ENCODE measurements at places on chromosomes 13 and 19.

GRCh38 chr13:113672002-113672651 lies 5.1 kb downstream of the GRK1 start:
- no peak for DNase-seq

- no peak for DNase-seq
Observed at GRCh38 chr13:73933795-73934194, 200.4 kb downstream of the KLF12 start.

DNA sequence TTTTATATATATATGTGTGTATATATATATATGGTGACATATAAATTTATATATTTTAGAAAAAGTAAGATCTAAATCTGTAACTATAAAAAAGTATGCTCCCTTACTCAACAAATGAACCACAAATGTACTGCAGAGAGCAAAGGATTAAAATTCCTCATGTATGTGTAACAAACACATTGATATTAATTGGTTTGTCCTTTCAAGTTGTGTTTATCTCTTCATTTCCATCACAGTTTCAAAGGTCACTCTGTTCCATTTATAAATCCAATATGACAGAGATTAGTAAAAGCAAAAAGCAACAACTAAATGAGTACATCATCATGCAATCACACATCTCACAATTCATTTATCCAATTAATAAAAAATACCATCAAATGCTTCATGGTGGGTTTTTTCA lies 247.9 kb downstream of the DACH1 start:
- DNase-seq = no peak

- no peak for DNase-seq
Observed at GRCh38 chr13:28539625-28540286, 44.8 kb upstream of the FLT1 start.

DNA sequence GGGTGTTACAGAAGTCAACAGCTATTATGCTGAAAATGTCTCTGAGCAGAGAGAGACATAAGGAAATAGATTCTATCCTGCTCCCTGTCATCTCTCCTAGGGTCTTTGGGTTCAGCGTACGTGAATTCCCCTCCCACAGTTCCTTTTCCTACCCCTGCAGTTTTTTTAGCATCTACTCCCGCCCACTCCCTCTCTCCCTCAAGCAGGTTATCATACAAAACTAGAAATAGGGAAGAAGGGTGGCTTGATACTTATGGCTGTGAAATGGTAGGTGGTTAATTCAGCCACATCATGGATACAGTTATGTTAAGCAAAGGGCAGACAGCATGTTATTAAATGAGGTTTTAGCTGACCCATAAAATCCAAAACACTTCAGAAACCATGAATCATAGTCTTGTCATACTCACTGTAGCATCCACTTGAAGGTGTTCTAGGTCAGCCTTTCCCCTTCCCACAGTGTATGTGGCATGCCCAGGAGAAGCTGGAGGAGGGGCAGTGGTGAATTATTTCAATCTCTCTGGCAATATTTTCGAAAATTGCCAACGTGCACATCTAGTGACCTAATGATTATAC lies 236.8 kb upstream of the SERP2 start:
- DNase-seq = no peak

DNA sequence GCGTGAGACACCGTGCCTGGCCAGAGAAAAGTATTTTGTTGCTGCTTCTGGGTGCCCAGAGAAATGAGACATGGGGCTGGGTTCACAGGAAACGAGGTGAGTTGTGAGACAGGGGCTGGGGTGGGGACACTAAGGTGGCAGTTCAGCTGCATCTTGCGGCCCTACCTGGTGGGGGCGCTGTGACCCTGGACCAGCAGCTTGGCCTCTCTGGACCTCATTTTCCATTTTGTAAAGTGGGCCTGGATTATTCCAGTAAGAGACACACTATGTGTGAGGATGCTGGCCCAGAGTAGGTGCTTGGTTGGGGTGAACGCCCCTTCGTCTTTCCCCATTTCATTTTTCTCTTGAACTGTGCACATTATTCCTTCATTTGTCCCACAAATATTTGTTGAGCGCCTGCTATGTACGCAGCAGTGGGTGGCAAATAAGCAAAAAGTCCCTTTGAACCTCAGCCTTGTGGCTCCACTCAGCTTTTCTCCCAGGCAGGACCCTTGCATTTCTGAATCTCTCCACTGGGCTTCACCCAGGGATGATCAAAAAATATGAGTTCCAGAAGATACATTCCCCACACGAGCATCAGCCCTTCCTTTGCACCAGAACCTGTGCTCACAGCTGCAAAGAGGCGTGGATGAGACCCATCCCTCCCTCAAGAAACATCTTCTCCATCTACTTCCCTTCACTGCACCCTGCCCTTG lies 26.6 kb upstream of the OR10H1 start:
- no peak for DNase-seq

DNA sequence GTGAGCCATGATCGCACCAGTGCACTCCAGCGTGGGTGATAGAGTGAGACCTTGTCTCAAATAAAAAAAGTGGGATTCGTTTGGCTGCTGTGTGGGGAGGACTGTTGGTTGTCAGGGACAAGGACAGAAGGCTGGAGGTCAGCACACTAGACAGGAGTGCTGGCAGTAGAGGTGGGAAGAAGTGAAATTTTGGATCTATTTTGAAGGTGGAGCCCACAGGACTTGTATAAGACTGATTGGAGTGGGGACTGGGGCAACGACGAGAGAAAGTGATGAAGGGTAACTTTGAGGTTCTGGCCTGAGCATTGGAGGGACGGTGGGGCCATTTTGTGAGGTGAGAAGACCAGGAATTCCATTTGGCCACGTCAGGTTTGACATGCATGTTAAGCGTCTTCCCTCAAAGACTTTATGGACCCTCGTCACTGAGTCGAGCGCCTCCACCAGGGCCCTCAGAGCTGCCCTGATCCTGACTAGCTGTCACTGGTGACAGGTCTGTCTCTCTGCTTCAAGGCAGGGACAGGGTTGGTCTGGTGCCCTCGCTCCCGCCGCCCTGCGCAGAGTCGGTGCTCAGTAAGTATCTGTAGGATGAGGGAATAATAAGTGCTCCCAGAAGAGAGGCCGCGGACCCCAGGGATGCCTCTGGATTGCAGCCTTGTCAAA lies 673 bp downstream of the CTU1 start:
- no peak for DNase-seq

DNA sequence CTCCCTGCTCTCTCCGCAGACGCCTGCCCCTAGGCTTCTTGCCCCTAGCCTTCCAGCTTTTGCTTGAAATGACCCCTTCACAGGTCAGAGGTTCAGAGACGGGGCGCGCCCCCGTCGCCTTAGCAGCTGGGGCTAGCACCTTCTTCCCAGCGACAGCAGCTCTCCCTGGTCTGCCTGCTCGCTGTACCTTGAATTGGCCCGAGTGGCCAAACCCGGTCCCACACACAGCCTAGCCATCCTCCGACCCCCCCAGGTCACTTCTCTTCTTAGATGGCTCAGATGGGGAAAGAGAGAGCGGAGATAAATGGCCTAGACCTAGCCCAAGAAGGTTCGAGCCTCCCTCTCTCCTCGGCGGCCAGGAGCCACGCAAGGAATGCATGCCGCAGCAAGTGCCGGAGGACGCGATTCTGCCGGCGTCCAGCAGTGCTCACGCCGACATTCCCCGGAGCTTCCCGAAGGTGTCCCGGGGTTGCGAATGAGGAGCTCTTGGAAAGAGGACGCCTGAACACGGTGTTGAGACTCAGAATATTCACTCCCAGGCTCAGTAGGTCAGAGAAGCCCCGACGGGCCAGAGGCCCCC lies 1.3 kb downstream of the CDX2 start:
- no peak for DNase-seq

- DNase-seq = no peak
Observed at GRCh38 chr13:32228330-32229041, 86.7 kb downstream of the ZAR1L start.

DNA sequence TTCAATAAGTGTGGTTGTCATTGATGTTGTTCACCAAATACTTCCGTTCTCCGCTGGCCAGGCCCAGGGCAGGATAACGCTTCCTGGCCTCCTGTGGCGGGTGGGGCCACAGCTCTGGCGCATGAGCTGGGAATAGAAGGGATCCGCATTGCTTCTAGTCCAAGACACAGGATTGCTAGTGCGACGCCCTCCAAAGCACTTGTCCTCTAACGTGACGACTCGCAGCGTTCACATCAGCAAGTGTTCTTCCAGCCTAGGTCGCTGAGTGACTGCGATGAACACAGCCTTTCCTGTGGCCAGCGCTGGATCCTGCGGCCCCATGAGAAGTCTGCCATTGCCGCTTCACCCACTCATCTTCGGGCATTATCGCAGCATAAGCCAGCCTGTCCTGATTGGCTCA lies 39.4 kb downstream of the VSTM2B start:
- DNase-seq = no peak

GRCh38 chr19:374886-375235 lies 30.3 kb upstream of the MIER2 start:
- no peak for DNase-seq

GRCh38 chr19:54183431-54183830 lies 5.9 kb downstream of the MBOAT7 start:
- no peak for DNase-seq

- DNase-seq = no peak
Observed at GRCh38 chr13:26628706-26629105, 71.2 kb downstream of the WASF3 start.

GRCh38 chr19:11555246-11555645 lies 3.8 kb downstream of the ELOF1 start:
- DNase-seq = no peak

DNA sequence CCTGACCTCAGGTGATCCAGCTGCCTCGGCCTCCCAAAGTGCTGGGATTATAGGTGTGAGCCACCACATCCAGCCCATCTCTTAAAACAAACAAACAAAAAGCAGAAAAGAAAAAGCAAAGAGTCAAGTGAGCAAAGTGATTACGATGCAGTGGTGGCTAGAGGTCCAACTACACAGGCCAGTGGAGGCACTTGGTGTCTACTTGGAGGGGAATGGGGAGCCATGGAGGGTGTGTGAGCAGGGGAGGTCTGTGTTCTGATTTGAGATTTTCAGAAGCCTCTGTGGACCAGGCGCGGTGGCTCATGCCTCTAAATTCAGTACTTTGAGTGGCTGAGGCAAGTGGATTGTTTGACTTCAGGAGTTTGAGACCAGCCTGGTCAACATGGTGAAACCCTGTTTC lies 6.6 kb downstream of the COLGALT1 start:
- no peak for DNase-seq

GRCh38 chr19:48554385-48555091 lies 2.6 kb downstream of the SULT2B1 start:
- no peak for DNase-seq

DNA sequence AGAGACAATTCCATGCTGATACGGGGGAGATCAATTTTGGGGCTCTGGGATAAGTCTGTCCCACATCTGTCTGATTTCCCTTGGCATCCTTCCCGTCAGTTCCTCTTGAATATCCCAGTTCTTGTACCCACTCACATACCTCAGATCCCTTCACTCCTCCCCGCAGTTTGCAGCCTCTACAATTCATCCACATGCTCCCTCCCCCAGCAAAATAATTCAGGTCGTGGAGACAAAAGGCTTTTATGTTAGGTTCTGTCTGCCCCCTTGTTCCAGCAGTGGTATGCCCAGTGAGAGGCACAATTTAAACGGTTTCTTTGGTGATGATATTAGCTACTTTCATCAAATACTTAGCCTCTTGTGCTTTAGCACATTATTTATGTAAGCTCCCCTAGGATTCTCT lies 9.6 kb downstream of the RPS16 start:
- no peak for DNase-seq

DNA sequence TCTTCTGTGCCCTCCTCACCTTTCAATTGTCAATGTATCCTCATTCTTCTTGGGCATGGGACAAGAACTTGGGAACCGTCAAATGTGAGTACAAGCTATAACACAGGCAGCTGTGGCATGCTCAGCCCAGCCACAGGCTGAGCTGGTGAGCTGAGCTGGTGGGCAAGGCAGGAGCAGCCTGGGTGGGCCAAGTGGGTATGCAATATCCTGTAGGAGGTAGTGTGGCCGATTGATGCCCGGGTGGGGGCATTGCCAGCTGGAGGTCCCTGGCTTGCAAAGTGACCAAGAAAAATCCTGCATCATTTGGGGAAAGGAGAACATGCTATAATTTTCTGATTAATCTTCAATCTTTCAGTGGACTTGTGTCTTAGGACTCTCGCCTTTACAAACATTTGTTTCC lies 507.2 kb upstream of the SLC10A2 start:
- DNase-seq = no peak

- no peak for DNase-seq
Observed at GRCh38 chr13:86193281-86193680, 394.1 kb upstream of the SLITRK6 start.

DNA sequence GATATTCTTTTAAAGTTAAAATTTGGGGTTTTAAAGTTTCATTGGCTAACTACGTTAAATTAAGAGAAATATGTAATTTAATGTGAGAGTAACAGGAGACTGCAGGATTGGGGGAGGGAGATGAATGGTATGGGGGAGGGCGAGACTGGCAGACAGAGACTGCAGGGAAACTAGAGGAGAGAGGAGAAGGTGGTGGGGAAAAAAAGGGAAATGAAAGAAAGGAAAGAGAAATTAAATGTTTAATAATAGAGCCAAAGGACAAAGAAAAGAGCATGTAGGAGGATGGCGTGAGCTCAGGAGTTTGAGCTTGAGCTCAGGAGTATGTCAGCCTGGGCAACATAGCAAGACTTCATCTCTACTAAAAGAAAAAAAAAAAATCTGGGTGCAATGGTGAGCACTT lies 115.9 kb downstream of the RFC3 start:
- DNase-seq = no peak

GRCh38 chr13:64684685-64685431 lies 2545.3 kb downstream of the PCDH9 start:
- no peak for DNase-seq

DNA sequence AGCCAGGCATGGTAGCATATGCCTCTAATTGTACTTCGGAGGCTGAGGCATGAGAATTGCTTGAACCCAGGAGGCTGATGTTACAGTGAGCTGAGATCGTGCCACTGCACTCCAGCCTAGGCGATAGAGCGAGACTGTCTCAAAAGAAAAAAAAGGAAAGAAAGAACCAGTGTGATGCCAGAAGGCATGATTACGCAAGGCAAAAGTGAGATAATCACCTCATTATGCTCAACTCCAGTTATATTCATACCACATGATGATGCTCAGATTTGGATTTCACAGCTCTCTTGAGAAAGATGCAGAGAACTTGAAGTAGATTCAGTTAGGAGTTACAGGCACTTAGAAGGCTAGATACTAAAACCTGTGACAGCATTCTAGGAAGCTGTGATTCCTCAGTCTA lies 21.8 kb downstream of the RCBTB1 start:
- no peak for DNase-seq

GRCh38 chr19:40282920-40283319 lies 2.2 kb downstream of the AKT2 start:
- no peak for DNase-seq

DNA sequence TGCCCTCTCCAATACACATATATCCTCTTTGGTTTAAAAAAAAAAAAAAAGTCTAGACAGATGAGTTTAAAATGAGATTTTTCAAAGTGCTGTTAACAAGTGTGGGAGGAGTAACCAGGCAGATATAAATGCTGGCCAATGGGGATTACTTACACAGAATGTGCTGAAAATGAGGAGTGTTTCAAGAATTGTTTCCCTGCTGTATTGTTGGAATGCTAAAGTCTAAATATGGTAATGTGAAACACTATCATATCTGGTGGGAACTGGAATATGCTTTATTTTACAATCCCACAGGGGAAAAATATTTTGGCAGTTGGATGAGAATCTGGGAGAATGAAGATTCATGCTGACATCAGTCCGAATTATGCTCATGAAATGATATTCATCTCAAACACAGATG lies 250.7 kb downstream of the DCT start:
- DNase-seq = no peak

Data from HS-27A (cell line).